Stomach (tissue), 19 donors: ENCODE measurements at places on chromosomes 7 and 10. TPM values are rescaled to one million over a fixed set of nuclear protein-coding genes. Genes with fewer than 3 reads are reported as not detected.

Gene VWA2
- polyA plus RNA-seq, result 0.46 TPM

GRCh38 chr10:43694526-43694925 is 45.8 kb upstream of the ZNF32 start:
- DNase-seq, result no peak
- H3K4me1 ChIP-seq, result peaks cover 5% of the 10 kb centered on the region
- H3K4me3 ChIP-seq, result no peak overlapping the region
- H3K27me3 ChIP-seq, result no peaks in the 10 kb centered on the region

GRCh38 chr10:106636766-106637491 is 527.6 kb downstream of the SORCS1 start:
- H3K4me1 ChIP-seq, result no peaks in the 10 kb centered on the region
- no peak for DNase-seq
- H3K4me3 ChIP-seq, result no peak overlapping the region
- no peak overlapping the region for H3K27ac ChIP-seq
- H3K27me3 ChIP-seq, result no peaks in the 10 kb centered on the region

GRCh38 chr7:131619336-131620305 is 63.2 kb upstream of the PODXL start:
- H3K27ac ChIP-seq, result no peak overlapping the region
- no peak overlapping the region for H3K4me3 ChIP-seq
- H3K27me3 ChIP-seq, result no peaks in the 10 kb centered on the region
- no peaks in the 10 kb centered on the region for H3K4me1 ChIP-seq
- no peaks in the 10 kb centered on the region for H3K36me3 ChIP-seq
